ENCODE measurements at places on chromosomes 1 and 21.

DNA sequence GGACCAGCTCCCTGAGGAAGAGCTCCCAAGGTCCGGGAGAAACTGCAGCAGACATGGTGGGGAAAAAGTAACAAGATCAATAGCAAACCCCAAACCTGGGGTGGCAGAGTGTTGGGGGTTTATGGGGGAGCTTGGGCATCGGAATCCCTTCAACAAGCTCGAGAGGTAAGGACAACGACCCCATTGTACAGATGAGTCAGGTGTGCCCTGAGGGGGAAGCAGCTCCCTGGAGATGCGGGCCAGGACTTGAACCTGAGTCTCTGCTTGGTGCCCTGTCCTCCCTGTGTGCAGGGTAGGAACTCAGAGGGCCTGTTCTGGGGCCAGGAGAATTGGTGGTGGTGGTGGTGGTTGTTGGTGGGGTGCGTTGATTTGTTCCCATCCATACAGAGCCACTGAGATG, 125.4 kb downstream of the PTPRU start:
- DNase-seq: no peak

DNA sequence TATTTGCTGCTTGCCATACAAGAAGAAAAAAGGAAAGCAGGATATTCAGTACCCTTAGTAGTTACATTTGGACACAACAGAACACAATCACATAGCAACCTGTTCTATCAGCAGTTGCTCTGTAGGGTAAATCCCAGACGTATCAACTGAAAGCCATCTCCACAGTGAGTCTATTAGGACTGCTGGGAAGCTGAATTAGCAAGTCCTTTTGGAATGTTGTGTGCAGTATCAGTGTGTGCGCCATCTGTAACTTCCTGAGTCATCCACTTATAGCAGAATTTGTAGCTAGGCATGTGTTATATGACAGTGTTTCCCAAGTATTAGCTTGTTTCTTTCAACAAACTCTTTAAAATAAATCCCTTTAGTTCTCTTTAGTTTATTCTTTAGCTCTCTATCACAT, 21.3 kb downstream of the CCDC30 start:
- DNase-seq: no peak

GRCh38 chr1:221520250-221520649, 221.6 kb downstream of the DUSP10 start:
- DNase-seq: no peak

DNA sequence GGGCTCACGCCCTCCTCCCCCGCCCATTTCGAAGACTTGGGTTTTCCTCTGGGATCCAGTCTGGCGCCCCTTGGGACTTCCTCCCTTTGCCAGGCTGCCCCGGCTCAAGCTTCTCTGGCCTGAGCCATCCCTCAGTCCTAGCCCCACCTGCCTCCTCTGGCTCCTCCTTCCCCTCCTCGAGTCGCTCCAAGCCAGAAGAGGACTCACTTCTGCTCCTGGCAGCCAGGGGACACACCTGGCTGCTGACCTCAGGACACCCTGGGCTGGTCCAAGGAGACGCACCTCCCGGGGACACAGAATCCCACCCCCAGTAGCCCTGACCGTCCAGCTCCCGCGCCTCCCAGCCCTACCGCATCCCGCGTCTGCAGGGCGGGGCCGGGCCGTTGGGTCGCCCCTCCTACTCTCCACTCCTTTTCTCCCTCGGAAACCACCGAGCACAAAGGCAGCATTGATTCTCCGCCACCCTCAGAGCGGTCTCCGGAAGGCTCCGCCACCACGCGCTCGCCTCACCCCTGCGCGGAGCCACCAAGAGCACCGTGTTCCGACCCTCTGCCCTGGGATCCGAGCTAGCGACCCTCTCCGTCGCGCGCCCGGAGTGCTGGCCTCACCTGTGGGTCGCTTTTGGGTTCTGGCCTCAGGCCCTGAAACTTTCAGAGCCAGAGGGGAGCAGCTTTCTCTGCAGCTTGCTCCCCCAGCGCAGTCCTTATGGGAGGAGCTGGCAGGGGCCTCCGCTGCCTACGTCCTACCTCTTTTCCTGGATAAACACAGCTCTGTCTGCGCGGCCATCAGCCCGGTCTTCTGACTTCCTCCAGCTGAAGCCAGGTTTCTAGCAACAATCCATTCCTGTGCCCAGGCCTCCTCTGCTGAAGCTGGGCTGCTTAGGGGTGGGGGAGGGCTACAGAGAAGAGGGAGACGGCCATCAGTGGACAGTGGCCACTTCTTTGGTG, at the start of gene C2CD4D:
C2CD4D (minus strand) TSS at position 364 of the 947 bp plus-strand sequence. CDS start 831 bp downstream, outside the sequence.
- DNase-seq: peak; percentile 44

GRCh38 chr1:14912839-14913481, 240.6 kb upstream of the TMEM51 start:
- DNase-seq: no peak

DNA sequence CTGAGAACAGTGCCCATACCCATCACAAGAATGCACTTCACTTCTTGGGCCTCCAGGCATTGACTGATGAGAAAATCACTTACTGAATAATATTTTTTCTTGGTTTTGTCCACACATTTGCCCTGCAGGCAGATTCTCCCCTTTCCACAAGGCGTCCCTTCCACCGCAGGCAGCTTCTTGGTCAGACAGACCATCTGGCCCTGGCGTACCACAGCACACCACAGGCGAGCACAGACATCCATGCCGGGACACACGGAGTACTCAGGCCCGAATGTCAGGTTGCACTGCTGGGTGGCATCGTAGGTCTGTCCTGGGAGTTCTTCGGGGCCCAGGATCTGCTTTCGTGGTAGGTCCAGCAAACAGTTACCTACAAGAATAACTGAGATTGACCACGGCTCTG, 32.5 kb downstream of the ADAMTS5 start:
- DNase-seq: no peak

DNA sequence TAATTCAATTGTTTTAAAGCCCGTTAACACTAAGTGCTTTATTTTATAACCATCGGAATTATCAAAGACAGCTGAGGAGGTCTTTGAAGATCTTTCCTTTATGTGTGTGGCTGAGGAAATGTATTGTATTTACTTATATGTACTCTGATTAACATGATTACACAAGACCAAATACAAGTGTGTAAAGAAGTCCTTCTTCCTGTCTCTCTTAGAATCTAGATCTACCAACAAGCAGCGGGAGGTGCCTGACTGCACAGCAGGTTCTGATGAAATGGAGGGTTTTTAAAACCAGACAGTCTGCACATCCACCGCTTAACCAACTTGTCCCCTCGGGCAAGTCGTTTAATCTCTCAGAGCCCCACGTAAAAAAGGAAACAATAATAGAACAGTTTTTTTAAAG, 240.5 kb upstream of the MAP1LC3C start:
- DNase-seq: no peak

DNA sequence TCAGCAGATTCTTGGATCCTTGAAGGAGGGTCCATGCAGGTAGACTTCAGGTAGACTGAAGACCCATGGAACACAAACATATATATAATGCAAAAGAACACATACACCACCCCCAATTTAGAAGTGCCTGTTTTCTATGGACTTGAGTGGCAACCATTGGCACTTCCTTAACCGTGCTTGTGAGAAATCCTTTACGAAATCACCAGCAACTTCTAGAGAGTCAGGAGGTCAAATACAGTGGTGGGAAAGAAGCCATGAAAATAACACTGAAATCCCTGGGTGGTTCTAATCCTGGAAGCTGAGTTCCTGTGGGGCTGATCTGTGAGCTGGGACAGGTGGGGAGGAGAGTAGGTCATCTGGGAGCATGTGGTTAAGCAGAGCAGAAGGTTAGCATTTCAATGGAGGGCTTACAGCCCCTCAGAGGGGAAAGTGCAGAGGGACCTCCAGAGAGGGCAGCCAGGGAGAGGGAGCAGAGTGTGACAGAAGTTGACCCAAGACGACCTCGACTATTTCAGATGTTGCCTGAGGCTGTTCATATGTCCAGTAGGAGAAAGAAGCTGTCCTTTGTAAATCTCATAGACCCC, 13.0 kb upstream of the IL10 start:
- no peak for DNase-seq

DNA sequence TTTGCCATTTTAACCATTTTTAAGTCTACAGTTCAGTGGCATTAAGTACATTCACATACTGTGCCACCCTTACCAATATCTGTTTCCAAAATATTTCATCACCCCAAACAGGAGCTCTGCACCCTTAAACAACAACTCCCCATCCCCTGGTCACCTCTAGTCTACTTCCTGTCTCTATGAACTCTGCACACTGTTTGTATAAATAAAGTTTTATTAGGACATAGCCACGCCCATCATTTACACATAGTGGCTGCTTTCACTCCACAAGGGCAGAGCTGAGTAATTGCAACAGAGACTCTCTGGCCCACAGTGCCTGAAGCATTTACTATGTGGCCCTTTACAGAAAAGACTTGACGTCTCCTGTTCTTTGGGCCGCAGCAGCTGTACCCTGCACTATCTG, 30.1 kb downstream of the KCNAB2 start:
- no peak for DNase-seq

DNA sequence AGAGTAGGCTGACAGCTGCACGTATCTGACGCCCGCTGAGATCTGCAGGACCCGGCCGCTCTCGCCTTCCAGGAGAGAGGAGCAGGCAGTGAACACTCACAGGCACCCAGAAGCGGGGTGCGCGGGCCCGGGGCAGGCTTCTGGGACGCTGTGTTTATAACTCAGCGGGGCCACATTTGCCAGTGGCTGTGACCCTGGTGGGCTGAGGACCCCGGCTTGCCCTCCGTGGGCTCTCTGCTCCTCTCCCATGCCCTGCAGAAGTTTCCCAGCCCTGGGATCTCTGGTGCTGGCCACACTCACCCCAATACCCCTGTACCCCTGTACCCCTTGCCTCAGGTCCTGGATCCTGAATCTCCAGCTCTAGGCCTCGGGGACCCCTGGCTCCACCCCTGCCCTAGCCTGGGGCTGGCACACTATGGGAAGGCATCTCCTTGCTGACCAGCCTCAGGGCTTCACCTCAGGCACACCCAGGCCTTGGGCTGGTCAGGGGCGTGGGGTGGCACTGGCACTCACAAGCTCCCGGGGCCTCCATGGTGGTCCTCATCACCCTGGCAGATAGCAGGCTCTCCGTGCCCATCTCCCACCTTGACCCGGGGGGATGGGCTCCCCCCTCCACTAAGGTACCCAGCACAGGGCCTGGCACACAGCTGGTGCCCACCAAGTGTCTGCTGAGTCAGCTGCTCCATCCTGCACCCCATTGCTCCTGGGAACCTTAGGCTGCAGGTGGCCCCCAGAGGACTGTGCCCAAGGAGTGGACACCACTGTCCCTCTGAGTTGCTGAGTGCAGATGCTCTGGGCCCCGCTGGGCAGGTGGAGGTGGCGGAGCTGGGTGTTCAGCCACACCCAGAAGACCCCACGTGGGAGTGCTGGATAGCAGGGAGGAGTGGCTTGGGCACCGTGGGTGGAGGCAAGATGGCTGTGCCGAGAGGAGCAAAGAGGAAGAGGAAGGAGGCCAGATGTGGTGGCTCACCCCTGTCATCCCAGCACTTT, 32.4 kb downstream of the MORN1 start:
- DNase-seq: no peak

DNA sequence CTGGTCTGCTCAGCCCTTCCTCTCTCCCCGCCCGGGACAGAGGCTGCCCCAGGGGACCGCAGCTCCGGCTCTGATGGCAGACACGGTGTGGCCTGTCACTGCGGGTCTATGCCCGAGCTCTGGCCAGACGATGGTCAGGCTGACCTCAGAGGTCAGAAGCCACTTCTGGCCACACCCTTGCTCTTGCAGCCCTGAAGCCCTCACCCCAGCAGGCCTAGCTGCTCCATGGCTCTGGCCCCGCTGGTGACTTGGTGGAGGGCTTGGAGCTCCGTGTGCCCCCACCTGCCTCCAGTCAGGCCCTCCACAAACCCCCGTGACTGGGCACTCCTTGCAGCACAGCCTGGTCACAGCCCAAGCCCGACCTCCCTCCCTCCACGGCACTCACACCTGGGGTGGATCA, 47.6 kb downstream of the PRDM16 start:
- DNase-seq: no peak

- DNase-seq: no peak
Measured at GRCh38 chr1:111754984-111755330, 744 bp upstream of the DDX20 start.

- DNase-seq: no peak
Measured at GRCh38 chr1:119646521-119647227, 1.4 kb downstream of the ZNF697 start.

DNA sequence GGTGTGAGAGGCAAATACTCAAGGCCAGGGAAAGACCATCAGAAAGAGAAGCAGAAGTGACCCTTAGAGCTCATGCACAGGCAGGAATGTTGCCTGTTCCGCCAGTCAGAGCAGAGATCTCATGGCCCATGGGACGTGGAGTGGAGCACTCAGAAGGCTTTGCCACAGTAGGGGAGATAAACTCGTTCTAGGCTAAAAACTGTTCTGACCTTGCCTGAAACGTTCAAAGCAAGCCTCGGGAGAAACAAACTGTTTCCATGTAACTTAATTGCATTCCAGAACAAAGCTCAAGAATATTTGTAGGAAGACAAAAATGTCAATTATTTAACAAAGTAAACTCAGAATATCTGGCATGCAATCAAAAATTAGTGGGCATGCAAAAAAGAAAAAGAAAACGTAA, 20.7 kb upstream of the SLC19A1 start:
- no peak for DNase-seq

DNA sequence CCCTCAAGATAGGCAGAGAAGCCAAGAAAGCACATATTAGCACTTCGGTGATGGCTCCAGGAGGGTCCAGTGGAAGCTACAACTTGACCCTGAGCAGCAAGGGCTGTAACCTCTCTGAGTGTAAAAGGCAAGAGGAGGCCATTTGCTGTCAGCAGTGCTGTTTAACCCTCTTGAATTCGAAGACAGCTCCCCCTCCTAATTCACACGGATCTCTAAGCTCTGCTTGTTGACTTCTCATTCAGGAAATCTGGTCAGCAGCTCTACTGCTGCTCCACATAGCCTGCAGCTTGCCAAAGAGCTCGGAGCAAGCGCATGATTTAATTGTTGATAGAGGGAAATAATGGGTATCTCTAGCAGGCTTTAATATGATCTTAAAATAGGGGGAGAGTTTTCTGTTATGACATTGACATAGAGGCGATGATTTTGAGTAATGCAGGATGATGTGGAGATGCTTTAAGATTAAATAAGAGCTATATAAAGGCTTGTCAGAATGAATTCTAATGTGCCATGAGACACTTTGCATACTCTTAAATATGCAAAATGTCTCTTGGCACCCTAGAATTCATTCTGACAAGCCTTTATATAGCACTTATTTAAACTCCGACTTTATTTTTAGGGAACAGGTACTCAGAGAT, 79.4 kb upstream of the USH2A start:
- no peak for DNase-seq

DNA sequence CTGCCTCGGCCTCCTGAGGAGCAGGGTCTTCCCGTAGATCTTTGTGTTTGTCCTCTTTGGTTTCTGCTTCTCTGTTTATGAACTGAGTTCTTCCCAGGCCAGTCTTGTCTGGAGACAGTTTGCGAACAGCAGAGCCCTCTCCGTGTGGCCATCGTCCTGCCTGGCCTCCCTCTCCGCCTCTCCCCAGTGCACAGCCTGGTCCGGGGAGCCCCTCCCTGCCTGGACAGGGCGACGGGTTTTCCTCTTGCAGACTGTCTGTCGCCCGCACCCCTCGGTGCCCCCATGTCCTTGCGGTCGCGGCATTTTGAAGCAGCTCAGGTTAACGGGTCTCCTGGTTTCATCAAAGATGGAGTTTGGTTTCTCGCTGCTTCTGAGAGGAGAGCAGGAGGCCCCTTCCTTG, 34.8 kb downstream of the SLX9 start:
- no peak for DNase-seq

Data from activated CD8-positive, alpha-beta memory T cell treated with anti-CD3 and anti-CD28 coated beads for 1 hour (primary cell).